ENCODE measurements at places on chromosomes 1 and 21.

- no peak for DNase-seq
These were observed 23.8 kb downstream of the CACNA1S start for GRCh38 chr1:201088395-201088794.

DNA sequence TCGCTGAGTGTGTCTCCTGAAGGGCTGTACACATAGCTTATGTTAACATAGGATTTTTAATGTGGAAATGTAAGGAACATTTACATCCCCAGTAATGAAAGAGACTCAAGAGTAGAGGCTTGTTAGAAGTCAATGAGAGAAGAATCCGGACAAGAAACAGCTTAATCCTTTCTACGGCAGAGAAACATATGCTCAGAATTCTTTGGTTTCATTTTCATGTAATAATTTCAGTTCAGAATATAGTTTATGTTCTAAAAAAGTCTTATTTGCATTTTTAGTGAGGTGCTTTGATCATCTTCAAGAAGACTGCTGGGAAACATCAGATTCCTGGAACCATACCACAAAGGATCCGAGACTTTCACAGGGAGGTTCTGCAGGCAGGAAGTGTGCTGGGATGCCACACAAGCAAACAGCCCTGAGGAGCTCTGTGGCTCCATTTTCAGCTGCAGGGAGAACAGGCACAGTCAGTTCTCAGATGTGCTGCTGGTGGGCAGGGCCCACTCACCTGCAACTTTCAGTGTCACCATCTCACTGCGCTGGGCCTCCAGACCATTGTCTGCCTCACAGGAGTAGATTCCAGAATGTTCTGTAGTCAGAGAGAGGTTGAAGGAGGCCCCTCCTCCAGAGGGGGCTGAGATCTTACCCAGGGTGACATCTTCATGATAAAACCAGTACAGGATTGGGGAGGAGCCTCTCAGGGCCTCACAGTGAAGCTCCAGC is 28.4 kb downstream of the FCRL5 start:
- no peak for DNase-seq

DNA sequence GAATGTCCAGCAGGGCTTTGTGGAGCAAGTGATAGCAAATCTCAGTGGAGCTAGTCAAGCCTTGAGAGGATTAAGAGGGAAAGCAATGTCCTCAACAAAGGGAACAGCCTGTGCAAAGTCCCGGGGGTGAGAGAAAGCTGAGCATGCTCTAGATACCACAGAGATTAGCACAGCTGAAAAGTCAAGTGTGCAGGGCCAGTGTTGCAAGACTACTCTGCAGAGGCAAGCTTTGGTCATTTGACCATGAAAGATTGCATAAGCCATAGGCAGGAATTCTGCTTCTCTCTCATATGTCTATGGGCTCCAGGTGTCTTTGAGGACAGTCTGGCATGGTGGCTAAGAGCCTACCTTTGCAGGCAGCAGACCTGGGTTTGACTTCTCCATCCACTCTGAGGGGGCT is 181.0 kb upstream of the JUN start:
- DNase-seq: no peak

DNA sequence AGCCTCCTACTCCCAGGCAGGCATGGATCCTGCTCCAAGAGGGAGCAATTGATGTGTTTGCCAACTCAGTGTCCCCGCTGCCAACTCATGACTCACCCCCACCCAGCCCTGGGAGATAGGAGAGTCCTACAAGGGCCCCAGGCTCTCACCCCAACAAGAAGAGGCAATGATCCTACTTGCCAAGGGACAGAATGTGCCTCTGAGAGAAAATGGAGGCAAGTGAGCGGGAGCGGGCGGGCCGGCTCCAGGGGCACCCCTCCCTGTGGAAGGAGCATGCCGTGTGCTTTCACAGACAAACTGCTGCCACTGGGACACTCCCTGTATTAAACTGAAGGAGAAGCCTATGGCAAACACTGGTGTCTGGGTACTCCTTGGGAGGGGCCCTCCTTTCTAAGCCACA is 16.7 kb downstream of the PKP1 start:
- no peak for DNase-seq

DNA sequence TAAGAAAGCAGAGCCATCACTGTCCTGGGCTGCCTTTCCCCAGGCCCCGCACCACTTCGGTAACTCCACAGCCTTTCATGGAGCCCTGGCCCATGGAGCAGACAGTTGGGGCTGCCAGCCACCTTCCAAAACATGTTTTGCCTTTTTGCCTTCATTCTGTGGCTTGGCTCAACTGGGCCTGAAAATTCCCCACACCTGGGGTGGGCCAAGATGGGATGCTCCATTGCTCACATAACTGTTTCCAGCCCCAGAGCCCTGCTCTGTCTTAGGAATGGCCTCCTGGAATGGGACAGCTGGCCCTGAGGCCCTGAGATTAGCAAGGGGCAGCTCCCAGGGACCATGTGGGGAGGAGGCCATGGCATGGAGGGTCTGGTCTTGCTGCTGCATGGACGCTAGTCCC is 10.9 kb upstream of the PRELP start:
- no peak for DNase-seq

- DNase-seq: no peak
These were observed 13.2 kb downstream of the HMGB4 start for GRCh38 chr1:33876970-33877650.

DNA sequence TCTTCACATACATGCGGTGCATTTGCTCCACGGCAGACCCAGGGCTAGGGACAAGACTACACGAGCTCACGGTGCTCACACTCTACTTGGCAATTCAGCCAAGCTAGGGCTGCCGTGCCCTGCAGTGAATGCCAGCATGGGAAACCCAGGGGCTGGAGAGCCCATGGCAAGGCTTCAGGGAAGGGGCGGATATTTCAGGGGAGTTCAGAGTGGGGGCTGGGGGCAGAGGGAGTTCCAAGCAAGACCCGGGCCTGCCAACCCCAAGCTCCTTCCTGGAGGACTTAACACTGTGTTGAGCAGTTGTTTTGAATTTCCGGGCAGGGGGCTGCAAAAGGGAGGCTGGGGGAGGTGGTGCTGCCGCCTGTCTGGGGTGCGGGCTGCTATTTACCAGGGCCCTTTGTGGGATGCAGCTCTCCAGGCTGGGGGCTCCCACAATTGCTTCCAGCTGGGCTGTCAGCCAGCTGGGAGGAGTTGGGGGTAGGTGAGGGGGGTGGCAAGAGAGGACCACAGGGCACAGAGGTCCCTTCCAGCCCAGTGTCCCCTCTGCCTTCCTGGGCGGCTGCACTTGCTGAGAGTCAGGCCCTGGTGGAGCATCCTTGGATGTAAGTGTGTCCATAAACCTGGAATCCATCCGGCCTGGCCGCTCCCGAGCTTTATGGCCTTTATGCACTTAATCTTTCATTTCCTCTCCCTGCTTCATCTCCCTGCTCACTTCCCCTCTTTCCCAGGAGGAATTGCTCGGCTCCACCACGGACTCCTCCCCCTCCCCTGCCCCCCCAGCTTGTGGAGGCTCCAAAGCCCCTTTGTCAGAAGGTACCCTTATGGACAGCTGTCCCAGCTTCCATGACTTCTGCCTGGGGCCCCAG is 55.8 kb upstream of the SSBP3 start:
- no peak for DNase-seq

DNA sequence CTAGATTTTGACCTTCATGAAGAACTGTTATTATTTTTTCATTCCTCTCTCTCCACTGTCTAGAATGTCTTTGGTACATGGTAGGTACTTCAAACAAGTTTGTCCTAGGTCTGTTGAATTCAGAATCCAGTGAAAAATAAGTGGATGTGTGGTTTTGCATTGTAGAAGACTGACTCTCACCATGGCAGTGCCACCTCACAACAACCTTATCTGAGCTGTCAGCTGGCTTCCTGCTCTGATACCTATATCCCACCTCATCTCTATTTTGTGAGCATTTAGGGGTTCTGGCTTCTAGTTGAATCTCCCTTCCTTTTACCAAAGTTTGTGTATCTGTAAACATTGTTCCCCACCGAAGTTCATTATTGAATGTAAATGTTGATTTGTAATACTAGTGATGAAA is 9.1 kb downstream of the SWT1 start:
- no peak for DNase-seq

- no peak for DNase-seq
These were observed 68.6 kb downstream of the ZC3H11B start for GRCh38 chr1:219544163-219544846.

GRCh38 chr1:162736633-162737067 is 53.9 kb upstream of the HSD17B7 start:
- DNase-seq: no peak

- peak; percentile 25 for DNase-seq
These were observed 14.0 kb downstream of the SLC37A1 start for GRCh38 chr21:42527489-42528158.

DNA sequence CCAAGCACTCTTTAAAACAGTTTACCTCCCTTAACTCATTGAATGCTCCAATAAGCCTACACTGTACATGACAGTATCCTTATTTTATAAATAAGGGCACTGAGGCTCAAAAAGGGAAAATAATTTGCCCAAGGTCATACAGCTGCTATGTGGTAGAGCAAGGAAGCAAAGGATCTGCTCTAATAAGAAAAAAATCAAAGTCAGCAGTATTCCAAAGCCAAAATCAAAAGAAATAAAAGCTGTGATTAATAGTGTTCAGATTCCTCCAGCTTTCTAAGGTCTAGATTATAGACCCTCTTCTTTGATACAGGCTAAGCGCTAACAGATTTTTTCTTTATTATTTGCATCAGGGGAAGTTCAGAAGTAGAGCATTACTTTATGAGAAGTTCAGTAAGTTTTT is 39.3 kb downstream of the IL12RB2 start:
- no peak for DNase-seq

GRCh38 chr1:203083463-203083921 is 2.3 kb downstream of the MYOG start:
- DNase-seq: no peak

- DNase-seq: no peak
These were observed 129.2 kb downstream of the EPHB2 start for GRCh38 chr1:22839806-22840205.

DNA sequence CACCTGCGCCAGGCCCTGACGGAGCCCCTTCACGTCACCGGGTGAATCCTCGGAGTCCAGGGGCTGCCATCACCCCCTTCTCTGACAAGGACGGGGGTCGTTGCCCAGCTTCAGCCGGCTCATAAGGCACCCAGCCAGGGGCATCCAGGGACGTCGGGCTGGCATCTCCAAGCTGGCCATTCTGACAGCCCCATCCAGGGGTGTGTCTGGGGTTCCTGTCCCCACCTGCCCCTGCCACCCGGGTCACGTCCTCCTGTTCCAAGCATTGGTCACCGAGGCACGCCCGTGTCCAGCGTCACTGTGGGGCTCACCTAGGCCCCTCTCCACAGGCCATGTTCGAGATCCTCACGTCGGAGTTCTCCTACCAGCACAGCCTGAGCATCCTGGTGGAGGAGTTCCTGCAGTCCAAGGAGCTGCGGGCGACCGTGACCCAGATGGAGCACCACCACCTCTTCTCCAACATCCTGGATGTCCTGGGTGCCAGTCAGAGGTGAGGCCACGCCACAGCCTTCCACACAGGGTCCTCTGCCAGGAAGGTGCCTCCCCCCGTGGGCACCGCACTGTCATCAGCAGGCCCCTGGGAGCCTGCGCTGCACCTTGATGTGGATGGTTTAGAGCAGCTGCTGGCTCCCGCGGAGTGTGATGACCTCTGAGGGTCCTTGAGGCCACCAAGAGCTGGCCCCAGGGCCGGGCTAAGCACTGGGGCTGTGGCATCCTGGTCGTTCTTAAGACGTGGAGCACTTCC is 14.8 kb downstream of the ARHGEF16 start:
- DNase-seq: no peak

DNA sequence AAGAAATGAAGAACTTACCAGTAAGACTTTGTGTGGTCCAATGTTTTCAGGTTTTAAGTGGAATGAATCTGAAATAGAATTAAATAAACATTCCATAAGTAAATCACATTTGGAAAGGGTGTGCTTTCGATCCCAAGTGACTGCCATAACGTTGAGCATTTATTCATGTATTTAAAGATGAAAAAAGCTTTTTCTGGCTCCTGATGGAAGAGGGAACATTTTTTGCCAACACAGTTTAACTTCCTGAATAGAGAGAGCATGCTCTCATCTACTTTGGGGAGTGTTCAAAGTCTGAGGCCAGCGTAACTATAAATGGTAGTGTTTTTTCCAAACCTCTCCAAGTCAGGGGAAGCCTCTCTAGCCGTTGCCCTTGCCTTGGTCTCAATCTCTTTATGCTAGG is 55.8 kb downstream of the GNG12 start:
- DNase-seq: no peak

DNA sequence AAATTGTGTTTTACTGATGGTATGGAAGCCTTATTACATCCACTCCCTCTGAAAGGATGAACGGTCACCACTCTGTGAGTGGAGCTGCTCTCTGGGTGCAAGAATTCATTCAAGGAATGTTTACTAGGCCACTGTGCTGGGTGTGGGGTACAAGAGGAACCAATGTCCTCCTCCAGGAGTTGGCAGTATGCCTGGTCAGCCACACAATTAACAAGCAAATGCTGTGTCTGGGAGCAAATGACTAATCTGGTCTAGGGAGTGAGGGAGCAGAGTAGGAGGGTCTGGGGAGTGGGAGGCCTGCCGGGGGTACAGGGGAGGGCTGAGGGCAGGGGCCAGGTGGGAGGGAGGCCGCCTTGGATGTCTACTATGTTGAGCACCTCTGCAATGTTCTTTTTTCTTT is 27.2 kb upstream of the TDRD10 start:
- no peak for DNase-seq

- no peak for DNase-seq
These were observed 47.8 kb downstream of the C1orf198 start for GRCh38 chr1:230820568-230820967.

- DNase-seq: no peak
These were observed 62.3 kb upstream of the ADARB1 start for GRCh38 chr21:45011911-45012661.

GRCh38 chr1:15188130-15188524 is 34.6 kb downstream of the TMEM51 start:
- DNase-seq: no peak

- no peak for DNase-seq
These were observed 165.3 kb downstream of the COL24A1 start for GRCh38 chr1:85991261-85991660.

- no peak for DNase-seq
These were observed 4.6 kb upstream of the FOXE3 start for GRCh38 chr1:47411436-47411835.

DNA sequence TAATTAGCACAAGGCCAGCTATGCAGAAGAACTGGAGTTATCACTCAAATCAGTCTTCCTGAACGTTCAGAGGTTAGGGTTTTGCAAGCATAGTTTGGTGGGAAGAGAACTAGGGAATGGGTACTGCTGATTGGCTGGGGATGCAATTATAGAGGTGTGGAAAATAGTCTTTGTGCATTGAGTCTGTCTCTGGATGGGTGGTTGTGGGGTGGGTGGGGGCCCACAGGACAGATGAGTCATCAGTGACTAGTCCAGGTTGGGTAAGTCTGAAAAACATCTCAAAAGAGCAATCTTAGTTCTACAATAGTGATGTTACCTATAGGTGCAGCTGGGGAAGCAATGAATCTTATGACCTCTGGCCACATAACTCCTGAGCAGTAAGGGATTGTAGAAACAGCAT is 89.7 kb upstream of the HMCN1 start:
- no peak for DNase-seq

DNA sequence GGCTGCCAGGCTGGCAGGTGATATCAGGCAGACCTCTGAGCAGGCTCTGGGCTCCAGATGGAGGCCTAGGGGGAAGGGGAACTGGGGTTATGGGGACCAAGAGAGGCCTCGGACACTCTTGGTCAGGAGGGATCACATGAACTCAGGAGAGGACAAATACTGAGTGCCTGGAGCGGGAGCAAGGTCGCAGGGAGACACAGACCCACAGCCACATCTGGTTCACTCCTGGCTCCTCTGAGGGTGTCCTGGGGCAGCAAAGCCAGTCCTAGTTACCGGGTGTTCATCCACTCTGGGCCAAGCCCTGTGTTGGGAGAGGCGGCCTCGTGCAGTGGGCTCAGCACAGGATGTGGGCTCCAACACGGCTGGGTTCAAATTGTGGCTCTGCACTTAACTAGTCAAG is 239.0 kb downstream of the PTPRU start:
- no peak for DNase-seq

Data from stimulated activated CD4-positive, alpha-beta T cell treated with anti-CD3 and anti-CD28 coated beads, Interleukin-2, amount 100 ng/mL, for 4 hours (primary cell).